HFF-Myc (cell line): ENCODE measurements at places on chromosomes 5 and 9.
A peak's percentile ranks its signal among the peaks of the same experiment; 100 is the strongest.

DNA sequence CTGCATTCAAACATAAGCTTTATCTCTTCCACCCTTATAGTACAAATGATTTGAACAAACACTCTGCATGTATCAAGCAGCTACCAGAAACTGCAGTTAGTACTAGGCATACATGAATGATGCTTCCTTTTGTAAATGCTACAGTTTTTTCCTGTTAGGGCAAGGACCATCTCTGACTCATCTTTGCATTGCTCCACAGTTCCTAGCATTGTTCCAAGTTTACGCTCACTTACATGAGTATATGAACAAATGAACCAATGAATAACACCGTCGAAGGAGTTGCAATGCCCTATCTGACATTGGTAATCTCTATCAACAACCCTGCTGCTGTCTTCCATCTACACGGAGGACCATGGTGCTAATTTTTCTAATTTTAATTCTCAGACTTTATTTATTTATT lies 2.1 kb upstream of the ALDH7A1 start:
- no peak for DNase-seq

DNA sequence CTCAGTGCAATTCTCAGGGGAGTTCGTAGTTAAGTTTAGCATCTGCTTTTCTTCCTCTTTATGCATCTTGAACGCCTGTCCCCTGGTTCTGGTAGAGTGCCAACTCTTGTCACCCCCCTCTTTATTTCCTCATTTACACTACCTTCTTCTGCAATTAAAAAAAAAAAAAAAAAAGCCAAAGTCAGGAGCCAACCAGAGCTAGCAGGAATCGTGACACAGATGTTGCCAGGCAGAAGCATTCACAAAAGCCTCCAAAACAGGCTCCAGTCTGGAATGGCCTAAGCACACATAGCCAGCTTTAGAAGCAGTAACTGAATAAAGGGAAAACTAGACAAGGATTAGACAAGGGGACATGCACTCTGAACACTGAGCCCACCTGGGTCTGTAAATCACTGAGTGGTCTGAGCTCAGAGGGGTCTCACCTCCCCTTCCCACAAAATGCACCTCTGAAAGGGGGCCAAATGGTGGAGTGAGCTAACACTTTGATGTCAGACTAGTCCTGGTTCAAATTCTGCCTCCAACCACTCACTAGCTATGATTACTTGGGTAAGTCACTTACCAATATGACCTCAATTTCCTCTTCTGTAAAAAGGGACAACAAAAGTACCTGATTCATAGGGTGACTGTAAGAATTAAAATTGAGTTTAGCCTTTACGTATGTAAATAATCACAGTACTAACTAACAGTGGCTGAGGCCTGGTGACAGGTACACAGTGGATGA lies 2.0 kb downstream of the CD74 start:
- peak; percentile 40 for DNase-seq

DNA sequence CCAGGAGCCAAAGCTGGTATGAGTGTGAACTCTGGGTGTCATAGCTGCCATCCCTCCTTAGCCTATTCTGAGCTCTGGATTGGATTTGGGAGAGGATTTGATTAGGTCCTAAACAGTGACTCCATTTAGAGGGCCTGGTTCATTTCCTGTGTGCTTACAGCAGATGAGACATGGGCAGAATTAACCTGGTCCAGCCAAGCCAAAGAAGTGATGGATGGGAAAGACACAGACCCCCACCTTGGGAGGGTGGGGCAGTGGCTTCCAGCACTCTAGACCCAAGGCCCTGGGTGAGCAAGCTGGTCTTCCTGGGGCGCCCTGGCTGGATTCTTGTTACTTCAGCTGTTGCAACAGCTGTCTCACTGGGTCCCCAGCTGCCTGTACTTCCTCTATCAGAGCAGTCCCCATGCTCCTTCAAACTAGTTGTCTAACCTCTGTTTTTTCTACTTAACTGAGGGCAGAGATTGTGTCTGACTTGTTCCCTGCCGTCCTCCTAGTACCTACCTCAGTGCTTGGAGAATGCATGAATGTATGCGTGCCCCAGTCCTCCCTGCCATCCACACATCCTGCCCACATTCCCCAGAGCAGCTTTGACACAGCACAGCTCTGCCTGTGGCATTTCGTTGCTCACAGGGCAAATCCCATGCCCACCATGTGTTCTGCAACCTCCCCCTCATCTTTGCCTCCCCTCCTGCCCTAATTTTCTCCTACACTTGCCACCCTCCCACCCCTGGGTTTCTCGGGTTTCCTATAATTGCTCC lies 115.9 kb downstream of the RGS3 start:
- no peak for DNase-seq

DNA sequence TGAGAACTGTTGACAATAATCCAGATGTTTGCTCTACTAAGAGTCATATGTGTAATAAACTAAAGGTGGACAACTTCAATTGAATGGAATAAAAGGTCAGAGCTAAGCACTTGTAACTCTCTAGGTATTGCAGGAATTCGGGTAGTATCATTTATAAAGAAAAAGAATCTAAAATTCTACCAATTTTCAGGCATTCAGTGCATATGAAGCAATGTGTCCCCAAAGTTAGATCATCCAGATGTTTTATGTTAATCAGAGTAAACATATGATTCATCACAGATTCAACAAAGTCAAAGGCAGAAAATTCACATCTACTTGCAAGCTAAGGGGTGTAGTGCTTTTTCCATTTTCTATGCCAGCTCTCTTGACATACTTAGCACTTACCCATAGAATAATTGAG lies 477.1 kb downstream of the PDE4D start:
- DNase-seq = peak; percentile 40
